Esophagus muscularis mucosa (tissue), 4 donors: ENCODE measurements at places on chromosomes 1 and 21.

DNA sequence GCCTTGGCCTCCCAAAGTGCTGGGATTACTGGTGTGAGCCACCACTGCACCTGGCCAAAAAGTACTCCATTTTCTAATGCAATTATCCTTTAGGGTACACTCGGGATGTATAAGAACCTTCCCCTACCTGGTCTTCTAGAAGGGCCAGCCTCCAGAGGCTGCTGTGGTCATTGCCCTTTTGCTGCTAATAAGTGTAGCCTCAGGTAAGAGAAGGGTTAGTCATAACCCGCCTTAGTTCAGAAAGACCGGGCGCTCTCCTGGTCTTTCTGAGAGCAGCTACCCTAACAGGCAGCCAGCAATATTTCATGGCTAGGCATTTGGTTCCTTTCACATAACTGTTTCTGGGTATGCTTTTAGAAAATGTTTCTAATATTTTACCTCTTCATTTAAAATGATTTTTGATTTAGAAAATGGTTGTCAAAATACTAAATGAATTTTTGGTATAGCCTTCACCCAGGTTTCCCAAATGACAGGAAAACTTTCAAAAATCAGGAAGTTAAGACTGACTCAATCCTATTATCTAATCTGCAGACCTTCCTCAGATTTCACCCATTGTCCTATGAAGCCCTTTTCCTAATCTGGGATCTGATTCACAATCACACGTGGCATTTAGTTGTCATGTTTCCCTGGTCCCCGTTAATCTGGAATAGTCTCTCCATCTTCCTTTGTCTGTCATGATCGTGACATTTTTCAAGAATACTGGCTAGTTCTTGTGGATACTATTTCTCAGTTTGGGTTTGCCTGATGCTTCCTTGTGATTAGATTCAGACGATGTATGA lies 479.0 kb downstream of the SIPA1L2 start:
- DNase-seq: no peak

GRCh38 chr1:154746622-154747299 lies 123.3 kb downstream of the KCNN3 start:
- DNase-seq: no peak

DNA sequence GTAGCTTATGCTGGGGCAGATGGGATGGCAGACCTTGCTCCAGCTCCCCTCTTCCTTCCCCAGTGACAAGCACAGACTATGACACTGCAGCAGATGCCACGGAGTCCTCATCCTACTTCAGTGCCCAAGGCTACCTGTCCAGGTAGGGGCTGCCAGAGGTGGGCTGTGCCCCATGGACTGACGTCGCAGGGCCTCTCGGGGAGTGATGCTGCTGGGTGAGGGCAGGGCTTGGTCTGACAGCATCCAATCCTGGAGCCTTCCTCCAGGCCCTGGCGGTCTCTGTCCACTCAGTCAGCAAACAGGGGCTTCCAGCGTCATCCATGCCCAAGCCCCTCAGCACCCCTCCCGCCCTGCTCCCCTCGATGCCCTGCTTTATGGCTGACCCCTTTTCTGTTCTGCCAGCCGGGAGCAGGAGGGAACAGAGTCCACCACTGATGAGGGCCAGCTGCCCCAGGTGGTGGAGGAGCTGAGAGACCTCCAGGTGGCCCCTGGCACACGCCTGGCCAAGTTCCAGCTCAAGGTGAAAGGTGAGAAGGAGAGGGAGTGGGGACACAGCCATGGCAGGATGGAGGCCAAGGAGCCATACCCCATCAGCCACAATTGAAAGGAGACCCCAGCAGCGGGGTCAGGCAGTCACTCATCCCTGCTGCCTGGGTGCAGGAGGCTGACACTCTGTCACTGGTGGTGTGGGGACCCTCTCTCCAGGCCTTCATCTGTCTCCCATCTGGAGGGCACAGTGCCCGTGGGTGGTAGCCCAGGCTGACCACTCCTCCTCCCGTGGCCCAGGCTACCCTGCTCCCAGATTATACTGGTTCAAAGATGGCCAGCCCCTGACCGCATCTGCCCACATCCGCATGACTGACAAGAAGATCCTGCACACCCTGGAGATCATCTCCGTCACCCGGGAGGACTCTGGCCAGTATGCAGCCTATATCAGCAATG lies 73.6 kb downstream of the TRIM11 start:
- DNase-seq: no peak

DNA sequence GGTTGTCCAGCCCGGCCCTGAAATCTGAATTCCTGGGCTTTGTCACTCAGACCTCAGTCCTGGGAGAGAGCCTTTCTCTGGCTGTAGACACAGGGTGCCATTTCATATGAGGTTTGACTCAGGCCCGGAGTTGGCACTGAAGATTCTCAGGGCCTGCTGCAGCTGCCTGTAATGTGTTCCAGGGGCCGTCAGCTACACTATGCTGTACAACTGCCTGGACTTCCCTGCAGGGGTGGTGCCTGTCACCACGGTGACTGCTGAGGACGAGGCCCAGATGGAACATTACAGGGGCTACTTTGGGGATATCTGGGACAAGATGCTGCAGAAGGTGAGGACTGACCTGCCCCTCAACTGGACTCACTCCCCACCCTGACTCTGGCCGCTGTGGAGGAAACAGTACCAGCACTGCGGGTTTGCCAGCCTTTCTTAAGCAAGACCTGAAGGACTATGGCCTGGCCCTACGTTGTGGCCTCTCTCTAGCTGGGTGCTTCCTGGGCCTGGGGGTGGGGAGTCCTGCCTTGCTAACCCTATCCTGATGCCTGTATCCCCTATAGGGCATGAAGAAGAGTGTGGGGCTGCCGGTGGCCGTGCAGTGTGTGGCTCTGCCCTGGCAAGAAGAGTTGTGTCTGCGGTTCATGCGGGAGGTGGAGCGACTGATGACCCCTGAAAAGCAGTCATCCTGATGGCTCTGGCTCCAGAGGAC lies 18.9 kb downstream of the FAAH start:
- no peak for DNase-seq

- DNase-seq: no peak
These were observed 17.1 kb upstream of the KCND3 start for GRCh38 chr1:112006416-112007025.

GRCh38 chr21:28893687-28894086 lies 99.0 kb downstream of the LTN1 start:
- no peak for DNase-seq

GRCh38 chr1:46405724-46406123 lies 11.6 kb downstream of the FAAH start:
- no peak for DNase-seq

DNA sequence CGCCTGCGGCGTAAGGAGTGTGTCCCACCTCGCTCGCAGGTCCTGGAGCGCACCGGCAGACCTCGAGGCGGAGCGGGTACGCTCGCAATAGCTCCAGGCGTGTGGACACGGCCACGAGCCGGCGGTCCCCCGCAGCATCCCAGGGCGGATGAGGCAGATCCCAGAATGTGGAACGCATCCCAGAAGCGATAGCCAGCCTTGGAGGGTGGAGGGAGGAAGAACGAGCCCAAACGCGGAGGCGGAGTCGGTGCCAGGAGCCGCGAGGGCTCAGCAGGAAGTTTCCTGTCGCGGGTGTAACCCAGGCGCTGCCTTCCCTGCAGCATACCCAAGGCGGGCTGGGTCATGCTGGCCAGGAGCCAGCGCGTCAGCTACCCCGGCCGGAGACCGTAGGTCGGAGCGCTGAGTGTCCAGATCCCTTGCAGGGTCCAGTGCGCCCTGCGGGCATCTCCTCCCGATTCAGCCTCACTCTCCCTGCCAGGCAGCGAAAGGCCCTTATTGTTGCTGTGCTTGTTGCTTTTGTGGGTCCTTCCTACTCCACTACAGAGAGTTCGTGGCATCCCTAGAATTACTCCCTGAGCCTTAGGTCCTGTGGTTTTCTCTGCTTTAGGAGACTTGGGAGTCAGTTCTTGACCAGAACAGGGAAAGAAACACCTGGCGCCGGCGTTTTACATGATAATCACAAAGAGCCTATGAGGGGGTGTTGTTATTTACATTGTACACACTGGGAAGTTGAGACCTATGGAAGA lies 27.7 kb downstream of the STYXL2 start:
- peak; percentile 84 for DNase-seq

GRCh38 chr1:168827557-168827956 lies 98.6 kb upstream of the DPT start:
- DNase-seq: no peak

- no peak for DNase-seq
These were observed 96.6 kb upstream of the HNRNPU start for GRCh38 chr1:244960904-244961303.

DNA sequence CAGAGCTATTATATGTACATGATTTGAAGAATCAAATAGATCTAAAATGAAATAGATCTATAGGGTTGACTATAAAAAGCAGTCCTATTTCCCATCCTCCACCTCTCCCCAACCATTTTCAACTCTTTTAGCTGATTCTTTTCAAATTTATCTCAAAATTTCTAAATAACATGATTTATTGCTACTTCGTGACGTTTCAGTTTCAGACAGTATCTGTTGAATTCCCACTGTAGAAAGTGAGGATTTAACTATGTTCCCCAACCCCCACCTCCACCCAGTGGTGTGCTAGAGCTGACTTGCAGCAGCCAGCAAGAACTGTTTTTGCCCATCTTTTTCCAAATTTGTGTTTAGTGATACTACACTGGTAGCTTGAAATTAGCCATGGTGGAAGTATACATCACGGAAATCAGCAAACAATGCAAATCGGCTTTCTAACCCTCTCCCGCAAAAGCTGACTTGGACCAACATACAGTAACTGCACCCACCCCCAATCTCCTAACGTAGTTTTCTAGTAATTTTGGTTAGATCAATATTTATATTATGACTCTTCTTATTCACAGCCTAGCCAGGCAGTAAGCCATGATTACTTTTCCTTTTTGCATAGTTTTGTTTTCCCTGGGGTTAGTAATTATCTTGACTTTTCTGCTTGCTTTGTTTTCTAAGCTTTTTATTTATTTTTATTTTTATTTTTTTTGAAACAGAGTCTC lies 10.9 kb downstream of the SEMA4A start:
- DNase-seq: no peak

- no peak for DNase-seq
These were observed 327.7 kb downstream of the SMYD3 start for GRCh38 chr1:246179401-246179800.

DNA sequence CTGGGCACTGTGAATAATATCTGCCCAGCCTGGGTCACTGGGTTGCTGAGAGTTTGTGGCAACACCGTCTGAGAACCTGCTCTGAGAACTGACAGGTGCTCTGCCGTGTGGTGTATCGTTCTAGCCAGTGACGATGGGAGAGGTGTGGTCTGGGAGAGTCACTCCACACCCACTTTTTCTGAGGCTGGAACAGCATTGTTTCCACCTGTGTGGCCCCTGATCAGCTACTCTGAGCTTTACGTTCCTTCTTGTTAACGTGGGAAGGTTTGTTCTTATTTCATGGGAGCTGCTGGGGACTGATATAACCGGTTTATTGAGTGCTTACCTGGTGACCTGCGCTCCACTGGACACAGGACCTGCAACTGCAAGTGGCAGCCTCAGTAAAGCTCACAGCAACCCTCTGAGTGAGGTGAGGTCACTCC lies 34.8 kb upstream of the TENT5C start:
- no peak for DNase-seq

GRCh38 chr21:38114717-38115333 lies 142.0 kb upstream of the KCNJ15 start:
- DNase-seq: no peak

DNA sequence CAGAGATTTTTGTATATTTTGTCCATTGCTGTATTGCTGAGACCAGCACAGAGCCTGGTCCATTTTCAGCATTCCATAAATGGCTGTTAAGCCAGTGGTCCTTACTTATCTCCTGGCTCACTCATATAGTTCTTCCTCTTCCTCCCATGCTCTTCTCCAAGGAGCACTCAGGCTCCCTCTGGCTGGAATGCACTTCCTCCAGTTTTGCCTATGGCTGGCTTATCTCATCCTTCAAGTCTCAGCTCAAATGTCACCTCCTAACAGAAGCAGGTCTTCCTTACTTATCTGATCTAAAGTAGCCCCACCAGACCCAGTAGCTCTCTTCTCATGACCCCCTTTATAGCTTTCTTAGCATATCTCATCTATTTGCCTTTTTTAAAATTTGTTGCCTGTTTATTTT lies 146.9 kb downstream of the SLC30A10 start:
- DNase-seq: peak; percentile 60

GRCh38 chr1:220038640-220039039 lies 7.7 kb downstream of the EPRS1 start:
- DNase-seq: no peak

- no peak for DNase-seq
These were observed 112.2 kb upstream of the BMP8A start for GRCh38 chr1:39379187-39379586.

DNA sequence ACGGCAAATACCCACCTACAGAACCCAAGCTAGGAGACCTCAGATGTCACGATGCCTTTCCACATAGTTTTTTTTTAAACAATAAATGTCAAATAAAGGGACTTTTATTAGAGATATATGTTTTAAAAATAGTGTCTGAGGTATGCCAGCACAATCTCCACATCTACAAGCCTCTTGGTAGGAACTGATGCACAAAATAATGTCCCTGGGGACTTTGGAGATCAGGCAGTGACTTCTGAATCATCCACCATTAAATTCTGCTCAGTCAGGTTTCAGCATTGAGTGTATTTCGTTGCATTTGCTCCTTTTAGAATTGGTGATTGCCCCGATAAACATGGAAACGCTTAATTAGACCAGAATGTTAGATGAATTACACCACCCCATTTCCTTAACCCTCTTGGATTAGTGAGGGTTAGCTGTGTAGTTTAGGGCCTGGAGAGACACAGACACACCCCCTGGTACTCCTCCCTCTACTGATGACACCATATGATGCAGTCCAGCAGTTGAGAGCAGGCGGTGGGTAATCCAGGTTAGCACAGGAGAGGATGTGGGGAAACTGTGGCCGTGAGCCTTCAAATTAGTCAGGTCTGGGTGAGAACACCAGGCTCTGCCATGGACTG lies 33.6 kb downstream of the LGR6 start:
- no peak for DNase-seq

DNA sequence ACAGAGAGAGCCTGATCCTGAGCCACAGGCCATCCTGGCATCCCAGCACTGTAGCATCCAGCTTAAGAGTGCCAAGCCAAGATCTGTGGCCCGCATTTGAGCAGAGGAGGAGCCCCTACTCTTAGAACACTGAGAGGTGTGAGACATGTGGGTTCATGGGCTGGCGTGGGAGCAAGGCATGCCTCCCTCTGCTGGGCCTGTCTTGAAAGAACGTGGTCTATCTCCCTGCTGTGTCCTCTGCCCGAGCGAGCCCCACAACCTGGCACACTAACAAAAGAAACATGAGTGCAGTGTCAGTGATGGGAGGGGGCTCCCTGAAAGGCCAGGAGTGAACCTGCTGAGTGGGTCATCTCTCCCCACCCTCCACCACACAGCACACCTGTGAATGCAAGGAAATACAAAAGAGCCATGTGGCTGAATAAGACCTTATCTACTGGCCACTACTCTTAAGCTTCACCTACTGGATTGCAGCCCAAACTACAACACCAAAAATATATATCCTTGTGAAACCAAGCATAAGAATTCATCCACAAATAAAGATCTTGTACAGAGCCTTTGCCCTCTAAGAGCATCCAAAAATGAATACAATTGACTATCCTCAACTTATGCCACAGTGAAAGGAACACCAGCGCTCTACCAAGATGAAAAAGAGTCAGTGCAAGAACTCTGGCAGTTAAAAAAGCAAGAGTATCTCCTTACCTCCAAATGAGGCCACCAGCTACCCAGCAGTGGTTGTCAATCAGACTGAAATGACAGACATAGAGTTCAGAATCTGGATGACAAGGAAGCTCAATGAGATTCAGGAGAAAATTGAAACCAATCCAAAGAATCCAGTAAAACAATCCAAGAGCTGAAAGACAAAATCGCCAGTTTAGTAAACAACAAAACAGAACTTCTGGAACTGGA lies 259.4 kb upstream of the DAB1 start:
- DNase-seq: no peak
